ENCODE measurements at places on chromosomes 2 and 18.
A peak's percentile ranks its signal among the peaks of the same experiment; 100 is the strongest.

- H3K27me3 ChIP-seq, result no peaks in the 10 kb centered on the region
- DNase-seq, result no peak
- no peaks in the 10 kb centered on the region for H3K36me3 ChIP-seq
- H3K4me3 ChIP-seq, result no peak overlapping the region
- H3K4me1 ChIP-seq, result no peaks in the 10 kb centered on the region
Observed at GRCh38 chr2:83970217-83970929, 488.7 kb downstream of the SUCLG1 start.

DNA sequence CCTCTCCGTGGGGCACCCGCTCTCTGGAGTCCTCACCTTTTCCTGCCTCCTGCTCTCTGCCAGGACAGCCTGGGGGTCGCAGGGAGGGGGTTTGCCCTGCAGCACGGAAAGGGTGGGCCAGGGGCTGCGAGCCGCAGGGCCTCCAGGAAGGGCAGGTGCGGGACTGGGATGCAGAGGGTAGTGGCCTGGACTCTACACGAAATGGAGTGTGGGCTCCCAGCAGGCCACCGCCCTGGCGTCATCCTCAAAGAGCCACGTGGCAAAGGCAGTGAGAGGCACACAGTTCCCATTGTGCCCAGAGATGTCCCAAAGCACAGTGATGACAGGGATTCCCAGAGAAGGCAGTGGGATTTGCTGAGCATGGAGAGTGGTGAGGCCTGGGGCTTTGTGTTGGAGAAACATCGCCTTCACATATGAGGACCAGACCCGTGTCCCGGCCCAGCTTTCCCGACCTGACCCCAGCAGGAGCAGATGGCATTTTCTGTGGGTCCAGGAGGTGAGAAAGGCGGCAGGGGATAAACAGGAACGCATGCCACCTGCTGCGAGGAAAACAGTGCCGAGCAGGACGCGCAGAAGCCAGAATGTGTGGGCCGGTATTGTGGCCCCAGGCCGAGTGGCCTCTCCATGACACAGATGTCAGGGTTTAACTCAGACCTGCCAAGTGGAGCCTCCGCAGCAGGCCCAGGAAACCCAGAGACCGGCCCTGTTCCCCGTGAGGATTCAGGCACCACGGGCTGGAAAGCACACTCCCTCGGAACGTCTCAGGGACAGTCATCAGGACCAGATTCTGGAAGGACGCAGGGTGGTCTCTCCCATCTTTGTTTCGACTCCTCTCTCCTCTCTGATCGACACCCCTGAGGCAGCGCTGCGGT, 855.5 kb upstream of the SALL3 start:
- H3K27me3 ChIP-seq, result no peaks in the 10 kb centered on the region
- H3K4me3 ChIP-seq, result no peak overlapping the region
- no peak overlapping the region for H3K27ac ChIP-seq
- no peaks in the 10 kb centered on the region for H3K4me1 ChIP-seq
- DNase-seq, result no peak
- no peaks in the 10 kb centered on the region for H3K36me3 ChIP-seq

- no peak overlapping the region for H3K4me3 ChIP-seq
- no peak for DNase-seq
- no peaks in the 10 kb centered on the region for H3K36me3 ChIP-seq
- no peaks in the 10 kb centered on the region for H3K27me3 ChIP-seq
Observed at GRCh38 chr18:37285825-37286224, 279.8 kb downstream of the CELF4 start.

DNA sequence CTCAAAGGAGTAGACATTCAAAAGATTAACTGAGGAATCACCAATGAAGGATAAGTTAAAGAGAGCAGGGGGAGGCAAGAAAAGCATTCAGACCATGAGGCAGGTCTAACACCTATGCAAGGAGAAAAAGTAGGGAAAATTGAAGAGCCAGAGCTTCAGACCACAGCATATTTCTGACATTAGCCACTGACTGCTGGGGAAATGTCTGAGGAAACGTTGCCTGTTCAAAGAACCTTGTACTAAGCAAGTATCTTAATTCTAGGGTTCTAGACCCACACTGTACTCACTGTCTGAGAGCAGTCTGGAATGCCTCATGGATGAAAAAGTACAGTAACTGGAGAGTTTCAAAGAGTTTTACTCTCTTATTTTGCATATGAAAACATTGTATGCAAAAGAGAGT, 39.5 kb upstream of the TFPI start:
- no peaks in the 10 kb centered on the region for H3K4me1 ChIP-seq

DNA sequence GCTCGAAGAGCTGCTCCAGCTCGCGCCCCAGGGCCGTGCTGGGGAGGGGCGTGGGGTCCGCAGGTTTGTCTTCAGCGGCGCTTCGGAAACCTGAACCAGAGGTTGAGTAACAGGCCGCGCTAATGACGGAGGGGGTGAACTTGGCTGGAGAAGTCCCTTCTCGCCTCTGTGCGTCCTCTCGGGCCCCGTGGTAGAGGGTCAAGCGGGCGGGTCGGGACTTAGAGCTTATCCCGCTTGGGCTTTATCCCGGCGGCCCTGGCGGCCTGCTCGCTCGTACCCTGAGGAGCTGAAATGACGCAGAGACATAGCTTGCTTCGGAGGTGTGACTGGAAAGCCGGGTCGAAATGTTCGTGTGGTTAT, 479 bp downstream of the RNMT start:
- peaks cover 6% of the 10 kb centered on the region for H3K4me1 ChIP-seq
- peaks cover 19% of the 10 kb centered on the region for H3K36me3 ChIP-seq
- H3K4me3 ChIP-seq, result peak overlapping the region; percentile 94
- no peak for DNase-seq

GRCh38 chr18:5895876-5896740, 786 bp upstream of the TMEM200C start:
- no peak overlapping the region for H3K27ac ChIP-seq
- DNase-seq, result peak; percentile 72
- peak overlapping the region; percentile 35 for H3K4me3 ChIP-seq

GRCh38 chr18:51430538-51430937, 233.1 kb upstream of the MEX3C start:
- no peaks in the 10 kb centered on the region for H3K4me1 ChIP-seq
- DNase-seq, result no peak
- H3K36me3 ChIP-seq, result no peaks in the 10 kb centered on the region
- no peak overlapping the region for H3K4me3 ChIP-seq

GRCh38 chr2:141889788-141890187, 241.0 kb downstream of the LRP1B start:
- no peaks in the 10 kb centered on the region for H3K27me3 ChIP-seq
- DNase-seq, result no peak
- H3K4me1 ChIP-seq, result no peaks in the 10 kb centered on the region
- H3K36me3 ChIP-seq, result no peaks in the 10 kb centered on the region
- H3K4me3 ChIP-seq, result no peak overlapping the region
- H3K27ac ChIP-seq, result no peak overlapping the region

- H3K27me3 ChIP-seq, result no peaks in the 10 kb centered on the region
- H3K4me1 ChIP-seq, result no peaks in the 10 kb centered on the region
- DNase-seq, result no peak
- H3K4me3 ChIP-seq, result no peak overlapping the region
- no peak overlapping the region for H3K27ac ChIP-seq
Observed at GRCh38 chr2:237355701-237356100, 58.3 kb downstream of the COL6A3 start.

- H3K27me3 ChIP-seq, result no peaks in the 10 kb centered on the region
- H3K4me3 ChIP-seq, result no peak overlapping the region
- no peak overlapping the region for H3K27ac ChIP-seq
- no peaks in the 10 kb centered on the region for H3K36me3 ChIP-seq
- H3K4me1 ChIP-seq, result no peaks in the 10 kb centered on the region
- no peak for DNase-seq
Observed at GRCh38 chr2:218434456-218434855, 15.5 kb downstream of the VIL1 start.

GRCh38 chr2:51997571-51997970, 965.6 kb upstream of the NRXN1 start:
- H3K36me3 ChIP-seq, result no peaks in the 10 kb centered on the region
- H3K4me3 ChIP-seq, result no peak overlapping the region

GRCh38 chr18:29982218-29982617, 1060.3 kb downstream of the DSC3 start:
- H3K27me3 ChIP-seq, result no peaks in the 10 kb centered on the region
- H3K4me1 ChIP-seq, result no peaks in the 10 kb centered on the region

DNA sequence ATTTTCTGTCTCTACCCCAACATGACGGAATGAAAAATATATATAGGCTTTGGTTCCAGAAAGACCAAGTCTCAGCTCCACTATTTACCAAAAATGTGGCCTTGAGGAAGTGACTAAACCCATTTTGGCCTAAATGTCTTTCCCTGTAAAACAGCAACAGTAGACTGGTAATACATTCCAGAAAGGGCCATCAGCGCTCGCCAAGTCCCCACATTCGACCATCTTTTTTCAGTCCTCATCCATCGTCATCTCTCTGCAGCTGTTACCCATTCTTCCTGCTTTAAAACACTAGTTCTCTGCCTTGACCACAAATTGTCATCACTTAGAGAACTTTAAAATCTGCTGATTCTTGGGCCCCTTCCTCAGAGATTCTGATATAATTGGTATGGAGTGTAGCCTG, 183.8 kb upstream of the CTAGE1 start:
- H3K4me1 ChIP-seq, result no peaks in the 10 kb centered on the region
- H3K27ac ChIP-seq, result no peak overlapping the region
- no peak overlapping the region for H3K4me3 ChIP-seq
- DNase-seq, result no peak
- no peaks in the 10 kb centered on the region for H3K36me3 ChIP-seq
- H3K27me3 ChIP-seq, result peaks cover 19% of the 10 kb centered on the region

GRCh38 chr18:42401131-42401673, 446.2 kb downstream of the PIK3C3 start:
- no peaks in the 10 kb centered on the region for H3K36me3 ChIP-seq
- no peak overlapping the region for H3K27ac ChIP-seq
- H3K27me3 ChIP-seq, result no peaks in the 10 kb centered on the region

- no peak overlapping the region for H3K27ac ChIP-seq
- H3K36me3 ChIP-seq, result no peaks in the 10 kb centered on the region
- peaks cover 22% of the 10 kb centered on the region for H3K27me3 ChIP-seq
- H3K4me1 ChIP-seq, result no peaks in the 10 kb centered on the region
- DNase-seq, result no peak
Observed at GRCh38 chr2:68789603-68790002, 55.0 kb downstream of the ARHGAP25 start.

- no peaks in the 10 kb centered on the region for H3K27me3 ChIP-seq
- no peak for DNase-seq
- no peaks in the 10 kb centered on the region for H3K36me3 ChIP-seq
Observed at GRCh38 chr2:69652206-69652605, 8.7 kb upstream of the AAK1 start.

DNA sequence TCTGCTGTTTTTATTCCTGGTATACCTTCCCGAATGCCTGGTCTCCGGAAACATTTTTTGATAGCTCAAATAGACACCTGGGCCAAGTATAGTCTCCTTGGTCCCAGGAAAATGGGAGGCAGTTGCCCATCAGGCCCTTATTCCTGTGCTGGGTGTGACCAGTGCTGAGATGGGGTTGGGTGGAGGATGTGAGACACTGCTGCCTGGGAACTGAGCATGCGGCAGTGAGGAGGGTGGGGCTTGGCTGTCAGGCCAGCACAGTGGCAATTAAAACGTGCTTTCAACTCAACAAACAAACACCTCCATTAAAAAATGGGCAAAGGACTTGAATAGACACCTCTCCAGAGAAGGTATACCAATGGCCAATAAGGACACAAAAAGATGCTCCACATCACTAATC, 12.5 kb downstream of the KLHL29 start:
- H3K4me3 ChIP-seq, result no peak overlapping the region
- no peaks in the 10 kb centered on the region for H3K4me1 ChIP-seq
- DNase-seq, result no peak

- no peaks in the 10 kb centered on the region for H3K27me3 ChIP-seq
- H3K4me3 ChIP-seq, result no peak overlapping the region
- H3K4me1 ChIP-seq, result peaks cover 10% of the 10 kb centered on the region
- H3K36me3 ChIP-seq, result no peaks in the 10 kb centered on the region
Observed at GRCh38 chr2:196604196-196604595, 35.3 kb upstream of the CCDC150 start.

GRCh38 chr2:72891091-72891818, 4.0 kb downstream of the SPR start:
- H3K4me1 ChIP-seq, result peaks cover 16% of the 10 kb centered on the region
- no peak for DNase-seq

DNA sequence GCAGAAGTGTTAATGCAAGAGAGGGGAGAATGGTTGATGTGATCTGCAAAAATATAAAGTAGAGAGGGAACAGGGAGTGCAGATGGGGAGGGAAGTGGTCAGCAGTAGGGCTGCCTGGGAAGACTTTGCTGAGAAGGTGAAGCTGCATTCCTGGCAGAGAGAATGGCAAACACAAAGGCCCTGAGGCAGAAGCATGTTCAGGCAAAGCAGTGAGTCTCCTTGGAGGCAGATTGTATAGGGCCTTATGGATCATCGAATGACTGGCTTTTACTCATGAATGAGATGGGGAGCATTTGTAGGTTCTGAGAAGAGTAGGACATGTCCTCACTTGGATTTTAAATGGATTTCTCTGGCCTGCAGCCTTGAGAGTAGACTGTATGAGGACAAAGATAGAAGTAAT, 9.5 kb downstream of the ITGA6 start:
- no peak for DNase-seq
- H3K4me1 ChIP-seq, result peaks cover 53% of the 10 kb centered on the region
- no peaks in the 10 kb centered on the region for H3K27me3 ChIP-seq
- peak overlapping the region; percentile 85 for H3K27ac ChIP-seq
- H3K36me3 ChIP-seq, result no peaks in the 10 kb centered on the region

DNA sequence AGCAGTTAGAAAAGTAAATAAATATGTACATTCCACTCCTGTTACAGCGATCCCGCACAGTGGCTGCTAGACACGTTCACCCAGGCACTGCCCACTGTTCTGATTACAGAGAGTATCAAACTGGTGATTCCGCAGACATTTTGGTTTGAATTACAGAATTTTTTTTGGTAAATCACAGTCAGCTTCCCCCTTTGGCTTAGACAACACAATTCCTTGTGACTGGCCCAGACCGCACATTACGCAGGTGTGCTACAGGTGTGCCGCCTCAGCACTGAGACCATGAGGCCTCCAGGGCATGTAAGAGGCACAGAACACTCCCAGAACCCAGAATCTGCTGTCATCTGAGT, 112.3 kb downstream of the PXDN start:
- peaks cover 7% of the 10 kb centered on the region for H3K4me1 ChIP-seq
- H3K27ac ChIP-seq, result no peak overlapping the region
- no peaks in the 10 kb centered on the region for H3K27me3 ChIP-seq
- H3K36me3 ChIP-seq, result peaks cover 72% of the 10 kb centered on the region
- DNase-seq, result no peak

- no peaks in the 10 kb centered on the region for H3K4me1 ChIP-seq
- no peaks in the 10 kb centered on the region for H3K36me3 ChIP-seq
- H3K4me3 ChIP-seq, result no peak overlapping the region
Observed at GRCh38 chr2:168494190-168494711, 38.2 kb downstream of the CERS6 start.

GRCh38 chr2:238142382-238143205, 4.1 kb downstream of the KLHL30 start:
- no peaks in the 10 kb centered on the region for H3K27me3 ChIP-seq
- DNase-seq, result no peak
- no peak overlapping the region for H3K4me3 ChIP-seq
- H3K4me1 ChIP-seq, result peaks cover 10% of the 10 kb centered on the region

GRCh38 chr2:190678444-190679162, 29.7 kb downstream of the NAB1 start:
- H3K36me3 ChIP-seq, result peaks cover 37% of the 10 kb centered on the region
- H3K4me1 ChIP-seq, result no peaks in the 10 kb centered on the region
- H3K27me3 ChIP-seq, result no peaks in the 10 kb centered on the region
- no peak overlapping the region for H3K27ac ChIP-seq
- no peak overlapping the region for H3K4me3 ChIP-seq
- no peak for DNase-seq

- no peak for DNase-seq
- no peak overlapping the region for H3K4me3 ChIP-seq
- no peaks in the 10 kb centered on the region for H3K36me3 ChIP-seq
Observed at GRCh38 chr2:38109732-38110181, 33.8 kb upstream of the CYP1B1 start.

All from SK-N-SH (cell line).